Mesenchymal stem cell (in vitro differentiated cells and primary cell): ENCODE measurements at places on chromosomes 6 and 20.

GRCh38 chr6:163414117-163414945 lies at the start of gene QKI:
Gene QKI (plus strand): TSS chr6:163414718. CDS start chr6:163415194, 476 bp downstream.
- no peaks in the 10 kb centered on the region for H3K36me3 ChIP-seq
- H3K4me1 ChIP-seq, result peaks cover 5% of the 10 kb centered on the region
- no peaks in the 10 kb centered on the region for H3K27me3 ChIP-seq
- peak within 1 kb of the TSS; percentile 93 for H3K27ac ChIP-seq

DNA sequence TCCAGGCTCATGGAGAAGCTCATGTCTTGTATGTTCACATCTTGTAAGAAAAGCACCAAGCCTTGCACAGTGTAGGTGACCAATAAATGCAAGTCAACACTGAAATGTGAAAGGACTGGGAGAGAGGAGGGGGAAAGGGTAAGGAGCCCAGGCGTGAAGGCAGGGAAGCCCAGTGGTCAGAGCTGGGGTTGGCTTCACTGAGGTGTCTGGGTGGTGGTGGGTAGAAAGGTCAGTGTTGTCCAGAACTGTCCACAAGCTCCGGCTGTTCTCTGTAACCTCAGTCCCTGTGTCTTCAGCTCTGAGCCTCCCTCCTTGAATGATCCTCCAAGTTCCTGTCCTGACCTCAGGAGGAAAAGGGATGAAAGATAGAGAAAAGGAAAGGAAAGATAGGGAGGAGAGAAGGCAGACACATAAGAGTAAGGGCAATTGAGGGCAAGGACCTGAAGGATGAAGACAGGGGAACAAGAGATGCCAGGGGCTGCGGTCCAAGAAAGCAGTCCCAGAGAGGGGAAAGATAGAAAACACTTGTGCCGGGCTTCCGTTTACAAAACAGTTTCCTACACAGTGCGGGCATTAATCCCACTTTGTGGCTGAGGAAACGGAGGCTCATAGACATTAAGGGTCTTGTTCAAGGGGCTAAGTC lies 2.4 kb upstream of the TNXB start:
- DNase-seq, result no peak
- peaks cover 18% of the 10 kb centered on the region for H3K36me3 ChIP-seq
- no peak overlapping the region for H3K27ac ChIP-seq
- peak overlapping the region; percentile 2 for H3K4me3 ChIP-seq
- H3K27me3 ChIP-seq, result peaks cover 44% of the 10 kb centered on the region

- H3K27ac ChIP-seq, result no peak overlapping the region
- H3K4me3 ChIP-seq, result no peak overlapping the region
- no peaks in the 10 kb centered on the region for H3K36me3 ChIP-seq
- H3K4me1 ChIP-seq, result no peaks in the 10 kb centered on the region
- peak; percentile 8 for DNase-seq
- H3K27me3 ChIP-seq, result peaks cover 28% of the 10 kb centered on the region
These were observed 395.3 kb upstream of the SULF2 start for GRCh38 chr20:48180618-48181017.

DNA sequence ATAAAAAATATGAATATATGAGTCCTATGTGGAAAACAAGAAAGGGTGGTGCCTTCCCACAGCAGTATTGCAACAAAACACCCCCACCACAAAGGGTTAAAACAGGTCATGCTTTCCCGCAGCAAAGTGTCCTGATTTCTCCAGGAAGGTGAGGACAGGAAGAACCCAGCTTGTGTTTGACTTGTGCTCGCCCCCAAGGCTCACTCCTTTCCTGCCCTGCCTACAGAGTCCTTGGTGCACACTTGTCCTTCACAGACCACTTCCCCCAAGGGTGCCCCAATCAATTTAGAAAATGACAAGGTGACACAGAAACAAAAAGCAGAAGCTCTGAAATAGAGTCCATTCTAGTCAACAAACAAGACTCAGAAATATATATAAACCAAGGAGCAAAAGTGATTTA lies 237.4 kb downstream of the PTPRK start:
- H3K4me3 ChIP-seq, result no peak overlapping the region
- H3K27ac ChIP-seq, result no peak overlapping the region
- no peaks in the 10 kb centered on the region for H3K36me3 ChIP-seq
- H3K4me1 ChIP-seq, result peaks cover 2% of the 10 kb centered on the region
- H3K27me3 ChIP-seq, result no peaks in the 10 kb centered on the region
- no peak for DNase-seq

DNA sequence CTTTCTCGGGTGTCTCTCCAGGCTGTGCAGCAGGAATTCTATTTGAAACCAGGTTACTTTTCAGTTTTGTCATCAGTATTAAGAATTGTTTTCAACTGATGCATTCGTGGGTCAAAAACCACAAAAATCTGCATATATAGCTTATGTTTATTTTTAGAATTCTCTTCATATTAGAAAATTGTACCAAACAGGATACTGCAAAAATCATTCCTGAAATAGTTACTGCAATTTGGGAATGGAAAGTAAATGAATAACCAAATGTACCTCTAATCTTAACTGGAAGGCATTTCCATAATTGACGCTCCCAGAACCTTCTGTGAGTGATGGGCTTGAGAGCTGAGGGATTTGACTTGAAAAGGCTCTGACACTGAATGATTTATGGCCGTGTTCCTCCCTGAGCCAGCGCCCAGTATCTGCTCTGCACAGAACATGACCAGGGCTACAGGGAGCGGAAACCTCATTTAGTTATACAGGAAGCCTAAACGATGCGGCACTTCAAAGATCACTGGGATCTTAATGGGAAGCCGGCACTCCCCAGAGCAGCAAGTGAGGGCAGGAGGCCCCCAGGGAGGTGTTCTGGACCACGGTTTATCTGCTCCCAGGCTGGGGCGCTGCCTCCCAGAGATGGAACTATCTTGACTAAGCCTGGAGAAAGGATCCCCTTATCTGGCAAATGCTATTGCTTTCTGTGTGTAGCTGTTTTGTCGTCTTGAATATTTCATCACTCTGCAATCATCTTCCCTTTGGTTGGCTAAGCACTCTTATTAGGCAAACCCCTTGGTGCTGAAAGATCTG lies 446.0 kb downstream of the QKI start:
- no peak overlapping the region for H3K4me3 ChIP-seq
- DNase-seq, result peak; percentile 40
- H3K4me1 ChIP-seq, result peaks cover 5% of the 10 kb centered on the region

DNA sequence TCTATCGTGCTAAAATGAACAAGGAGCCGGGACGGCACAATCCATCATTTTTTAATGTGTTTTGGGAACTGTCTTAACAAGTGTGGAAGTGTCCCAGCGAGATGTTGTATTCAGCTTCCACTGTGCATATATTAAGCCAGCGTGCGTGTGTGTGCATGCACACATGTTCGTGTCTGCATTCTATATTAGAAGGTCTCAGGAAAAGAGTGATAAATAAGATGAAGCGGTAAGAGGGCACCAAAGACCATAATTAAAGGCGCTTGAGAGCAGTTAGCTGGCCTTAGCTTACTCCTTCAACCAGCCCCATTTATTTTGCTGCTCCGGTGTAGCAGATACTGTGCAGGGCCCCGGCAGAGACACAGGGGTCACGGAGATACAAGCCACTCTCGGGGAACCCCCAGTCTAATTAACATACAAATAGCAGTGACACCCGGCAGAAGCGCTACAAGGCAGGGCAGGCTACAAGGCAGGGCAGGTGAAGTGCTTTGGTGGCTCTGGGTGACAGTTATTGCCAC lies 206.5 kb upstream of the RREB1 start:
- H3K4me3 ChIP-seq, result no peak overlapping the region
- H3K27ac ChIP-seq, result no peak overlapping the region
- H3K36me3 ChIP-seq, result no peaks in the 10 kb centered on the region
- H3K27me3 ChIP-seq, result peaks cover 23% of the 10 kb centered on the region
- no peak for DNase-seq
- no peaks in the 10 kb centered on the region for H3K4me1 ChIP-seq

DNA sequence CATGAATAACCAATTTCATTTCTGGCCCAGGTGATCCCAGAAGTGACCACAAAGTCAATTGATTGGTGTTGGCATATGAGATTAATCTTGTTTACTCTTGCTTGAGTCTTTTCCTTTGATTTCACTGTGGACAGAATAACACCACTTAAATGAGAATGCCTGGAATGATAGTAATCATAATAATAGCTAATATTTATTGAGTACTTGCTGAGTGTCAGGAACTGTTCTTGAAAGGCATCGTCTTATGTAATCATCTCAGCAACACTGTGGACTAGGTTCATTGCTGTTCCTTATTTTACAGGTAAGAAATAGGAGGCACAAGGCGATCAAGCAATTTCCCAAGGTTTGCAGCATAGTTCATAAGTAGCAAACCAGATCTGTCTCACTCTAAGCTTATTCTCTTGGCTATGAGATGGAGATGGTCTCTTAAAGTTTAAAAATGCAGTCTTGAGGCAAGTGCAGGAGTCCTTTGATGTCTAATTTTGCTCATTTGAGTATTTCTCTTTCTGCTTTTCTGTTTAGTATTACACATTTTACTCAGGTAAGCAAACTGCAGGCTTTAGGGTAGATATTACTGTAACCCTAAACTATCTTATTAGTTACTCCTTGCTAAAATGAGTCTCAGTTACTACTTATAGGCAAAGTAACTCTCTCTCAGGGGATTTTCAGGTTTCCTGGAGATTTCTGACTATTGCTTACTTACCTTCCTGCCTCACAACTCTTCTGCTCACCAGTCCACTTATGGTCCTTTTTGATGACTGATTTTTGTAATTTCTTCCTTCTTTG lies 6.3 kb downstream of the ADGRG6 start:
- H3K27me3 ChIP-seq, result no peaks in the 10 kb centered on the region
- H3K4me1 ChIP-seq, result no peaks in the 10 kb centered on the region
- no peak overlapping the region for H3K27ac ChIP-seq
- no peak for DNase-seq
- H3K4me3 ChIP-seq, result no peak overlapping the region

DNA sequence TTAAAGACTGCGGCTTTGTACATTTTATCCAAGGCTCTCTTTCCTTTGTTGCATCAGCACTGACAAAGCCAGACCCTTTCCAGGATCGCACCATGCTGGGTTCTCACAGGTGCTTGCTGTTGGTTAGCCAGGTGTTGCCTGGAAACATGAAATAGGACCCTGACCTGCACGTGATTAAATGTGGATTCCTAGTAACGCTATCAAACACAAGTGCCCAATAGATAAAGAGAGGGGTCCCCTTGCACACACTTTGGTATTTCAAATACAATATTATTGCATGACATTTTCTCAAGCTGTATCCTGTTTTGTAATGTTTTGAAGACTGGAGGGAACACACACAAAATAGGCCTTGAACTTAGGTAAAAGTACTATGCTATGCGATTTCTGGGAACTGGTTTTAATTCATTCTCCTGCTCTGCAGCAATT lies 73.3 kb downstream of the AKAP12 start:
- H3K27me3 ChIP-seq, result no peaks in the 10 kb centered on the region
- H3K27ac ChIP-seq, result no peak overlapping the region
- no peak for DNase-seq

DNA sequence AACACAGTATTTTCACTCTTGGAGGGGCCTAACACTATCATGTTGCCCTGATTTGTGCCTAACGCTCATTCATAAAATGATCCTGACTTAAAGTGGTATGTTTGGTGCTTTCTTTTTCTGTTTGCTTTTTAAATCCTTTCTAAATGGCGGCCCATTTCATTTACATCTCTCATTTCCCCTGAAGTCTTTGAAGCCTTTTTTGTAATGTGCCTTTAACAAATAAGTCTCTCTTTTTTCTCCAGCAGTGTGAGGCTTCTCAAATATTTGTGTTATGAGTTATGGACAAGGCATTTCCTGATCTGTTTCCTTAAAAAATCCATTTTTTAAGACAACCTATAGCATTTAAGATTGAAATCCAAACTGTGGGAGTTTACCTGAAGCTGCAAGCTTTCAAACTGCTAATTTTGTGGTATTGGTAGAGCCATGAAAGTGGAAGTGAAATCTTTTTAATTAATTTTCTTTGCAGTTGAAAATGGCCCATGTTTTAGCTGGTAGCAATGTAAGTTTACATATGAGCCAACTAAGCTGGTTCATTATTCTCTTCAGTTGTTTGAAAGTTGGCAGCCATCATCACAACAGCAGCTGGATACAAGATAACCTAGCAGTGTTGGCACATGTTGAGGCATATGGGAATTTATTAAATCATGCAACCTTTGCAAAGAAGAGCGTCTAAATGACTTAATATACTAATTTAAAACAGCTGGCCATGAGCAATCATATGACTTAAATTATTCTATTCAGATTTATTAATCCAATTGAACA lies 469.7 kb downstream of the CDKAL1 start:
- peak overlapping the region; percentile 86 for H3K27ac ChIP-seq
- no peaks in the 10 kb centered on the region for H3K4me1 ChIP-seq
- DNase-seq, result no peak
- no peaks in the 10 kb centered on the region for H3K27me3 ChIP-seq

GRCh38 chr20:38935285-38935684 lies 9.1 kb downstream of the FAM83D start:
- H3K27ac ChIP-seq, result no peak overlapping the region
- H3K27me3 ChIP-seq, result no peaks in the 10 kb centered on the region
- peak; percentile 51 for DNase-seq
- H3K36me3 ChIP-seq, result no peaks in the 10 kb centered on the region
- no peak overlapping the region for H3K4me3 ChIP-seq

- H3K27ac ChIP-seq, result peak overlapping the region; percentile 33
- H3K36me3 ChIP-seq, result no peaks in the 10 kb centered on the region
- no peak overlapping the region for H3K4me3 ChIP-seq
- no peak for DNase-seq
- no peaks in the 10 kb centered on the region for H3K27me3 ChIP-seq
- H3K4me1 ChIP-seq, result peaks cover 8% of the 10 kb centered on the region
These were observed 45.0 kb upstream of the RIPOR2 start for GRCh38 chr6:24980507-24981385.

GRCh38 chr6:6751619-6752023 lies 163.1 kb downstream of the LY86 start:
- peak overlapping the region; percentile 88 for H3K27ac ChIP-seq
- peaks cover 27% of the 10 kb centered on the region for H3K4me1 ChIP-seq
- H3K36me3 ChIP-seq, result no peaks in the 10 kb centered on the region
